B cell (primary cell): ENCODE measurements at places on chromosomes 11 and 22. TPM values are rescaled to one million over a fixed set of nuclear protein-coding genes. Genes with fewer than 3 reads are reported as not detected.

Gene FOXR1
- polyA plus RNA-seq: not detected in 2 replicates

Gene SEC14L3
- not detected in 2 replicates for polyA plus RNA-seq

Gene AIFM3
- 6.0 and 7.5 TPM in 2 replicates for polyA plus RNA-seq

Gene YIF1A
- polyA plus RNA-seq: 65.8 and 95.0 TPM in 2 replicates

Gene HNRNPUL2
- 14.6 and 15.7 TPM in 2 replicates for polyA plus RNA-seq

Gene XNDC1N
- 5.8 and 6.6 TPM in 2 replicates for polyA plus RNA-seq

Gene PGM2L1
- 1.4 and 1.6 TPM in 2 replicates for polyA plus RNA-seq

Gene CATSPERZ
- polyA plus RNA-seq: 0.39 TPM in 1 of 2 replicates, not detected in the other

Gene APOL5
- not detected in 2 replicates for polyA plus RNA-seq

Gene TESMIN
- 0.79 and 3.2 TPM in 2 replicates for polyA plus RNA-seq

- H3K27ac ChIP-seq: no peak overlapping the region
- no peaks in the 10 kb centered on the region for H3K4me1 ChIP-seq
- no peaks in the 10 kb centered on the region for H3K27me3 ChIP-seq
- H3K36me3 ChIP-seq: no peaks in the 10 kb centered on the region
- DNase-seq: no peak
Observed at GRCh38 chr11:95912902-95913560, 10.9 kb downstream of the MTMR2 start.

DNA sequence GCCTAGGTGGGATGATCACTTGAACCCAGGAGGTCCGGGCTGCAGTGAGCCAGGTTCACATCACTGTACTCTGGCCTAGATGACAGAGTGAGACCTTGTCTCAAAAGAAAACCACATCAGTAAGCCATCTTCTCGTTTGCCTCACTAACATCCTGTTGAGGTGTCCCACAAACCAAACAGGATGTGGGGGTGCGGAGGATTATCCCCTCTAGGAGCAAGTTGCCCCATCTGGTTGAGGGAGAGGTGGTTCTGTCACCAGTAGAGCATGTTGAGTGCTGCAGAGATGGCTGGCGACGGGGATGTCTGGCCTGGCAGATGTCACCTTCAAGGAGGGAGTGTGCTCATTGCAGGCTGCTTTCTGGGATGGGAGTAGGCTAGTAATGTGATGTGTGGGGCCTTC, 72.4 kb downstream of the ZNRF3 start:
- no peak overlapping the region for H3K4me3 ChIP-seq
- peak; percentile 31 for DNase-seq
- H3K27ac ChIP-seq: no peak overlapping the region
- H3K4me1 ChIP-seq: peaks cover 12% of the 10 kb centered on the region

- no peak overlapping the region for H3K4me3 ChIP-seq
- H3K27me3 ChIP-seq: peaks cover 34% of the 10 kb centered on the region
- no peak overlapping the region for H3K27ac ChIP-seq
- DNase-seq: no peak
- H3K4me1 ChIP-seq: no peaks in the 10 kb centered on the region
- H3K36me3 ChIP-seq: no peaks in the 10 kb centered on the region
Observed at GRCh38 chr11:74683941-74684481, 47.2 kb downstream of the CHRDL2 start.

DNA sequence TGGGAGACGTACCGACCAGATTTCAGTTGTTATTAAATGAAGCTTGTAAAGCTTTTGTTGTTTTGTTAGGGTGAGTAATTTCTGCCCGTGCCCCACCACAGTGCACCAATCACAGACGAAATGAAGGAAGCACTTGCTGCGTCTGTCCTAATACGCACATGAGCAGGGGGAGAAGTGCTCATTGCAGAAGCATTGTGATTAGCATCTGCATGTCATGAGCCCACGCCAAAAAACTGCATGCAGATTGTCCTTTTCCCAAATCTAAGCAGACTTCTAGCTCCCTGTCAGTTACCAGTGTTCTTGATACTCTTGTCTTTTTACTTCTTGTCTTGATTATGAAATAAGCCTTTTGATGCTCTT, 15.5 kb downstream of the RBX1 start:
- no peaks in the 10 kb centered on the region for H3K27me3 ChIP-seq
- no peak overlapping the region for H3K4me3 ChIP-seq
- H3K27ac ChIP-seq: no peak overlapping the region

DNA sequence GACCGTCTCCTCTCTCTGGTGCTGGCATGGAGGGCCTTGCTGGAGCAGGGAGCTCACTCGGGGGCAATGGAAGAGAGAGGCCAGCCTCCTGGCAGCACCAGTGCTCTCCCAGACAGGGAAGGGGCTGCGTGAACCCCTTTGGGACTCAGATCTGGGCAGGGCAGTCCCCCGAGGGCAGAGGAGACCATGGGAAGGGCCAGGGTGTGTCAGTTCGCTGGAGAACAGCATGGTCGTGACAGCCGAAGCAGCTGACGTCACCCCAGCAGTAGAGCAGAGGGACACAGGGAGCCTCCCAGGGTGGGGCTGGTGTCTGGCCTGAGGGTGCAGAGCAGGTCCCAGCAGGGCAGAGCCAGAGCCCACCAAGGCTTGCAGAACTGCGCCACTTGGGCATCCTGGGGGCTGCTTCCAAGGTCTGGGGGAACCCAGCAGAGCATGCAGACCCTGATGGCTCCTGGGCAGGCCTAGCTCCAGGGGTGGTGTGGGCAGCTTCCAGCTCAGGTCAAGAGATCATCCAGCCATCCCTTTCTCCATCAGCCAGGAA, 71.0 kb upstream of the KCNQ1OT1 start:
- no peak overlapping the region for H3K27ac ChIP-seq
- no peak overlapping the region for H3K4me3 ChIP-seq
- H3K27me3 ChIP-seq: no peaks in the 10 kb centered on the region
- DNase-seq: no peak
- H3K4me1 ChIP-seq: no peaks in the 10 kb centered on the region

DNA sequence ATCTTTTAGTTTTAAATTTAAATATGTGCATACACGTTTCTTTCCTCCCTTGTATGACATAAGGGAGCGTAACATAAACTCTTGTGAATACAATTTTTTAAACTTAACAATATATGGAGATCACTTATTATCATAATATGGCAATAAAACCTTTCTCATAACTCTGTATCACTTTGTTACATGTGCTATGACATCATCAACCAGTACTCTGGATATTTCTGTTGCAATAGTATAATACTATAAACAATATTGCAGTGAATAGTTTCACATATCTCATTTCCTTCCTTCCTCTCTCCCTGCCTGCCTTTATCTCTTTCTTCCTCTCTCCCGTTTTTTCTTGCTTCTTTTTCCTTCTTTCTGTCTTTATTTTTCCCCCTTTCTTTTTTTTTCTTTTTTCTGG, 1278.0 kb upstream of the CNTN5 start:
- no peak overlapping the region for H3K27ac ChIP-seq
- DNase-seq: no peak
- no peaks in the 10 kb centered on the region for H3K36me3 ChIP-seq
- no peak overlapping the region for H3K4me3 ChIP-seq
- H3K27me3 ChIP-seq: no peaks in the 10 kb centered on the region

- H3K4me3 ChIP-seq: no peak overlapping the region
- H3K36me3 ChIP-seq: no peaks in the 10 kb centered on the region
- H3K4me1 ChIP-seq: peaks cover 39% of the 10 kb centered on the region
- peak overlapping the region; percentile 2 for H3K27ac ChIP-seq
Observed at GRCh38 chr22:39458444-39459083, 1.8 kb downstream of the MGAT3 start.

- DNase-seq: no peak
- H3K4me3 ChIP-seq: no peak overlapping the region
- H3K36me3 ChIP-seq: peaks cover 74% of the 10 kb centered on the region
Observed at GRCh38 chr11:73396985-73397384, 20.8 kb downstream of the RELT start.

DNA sequence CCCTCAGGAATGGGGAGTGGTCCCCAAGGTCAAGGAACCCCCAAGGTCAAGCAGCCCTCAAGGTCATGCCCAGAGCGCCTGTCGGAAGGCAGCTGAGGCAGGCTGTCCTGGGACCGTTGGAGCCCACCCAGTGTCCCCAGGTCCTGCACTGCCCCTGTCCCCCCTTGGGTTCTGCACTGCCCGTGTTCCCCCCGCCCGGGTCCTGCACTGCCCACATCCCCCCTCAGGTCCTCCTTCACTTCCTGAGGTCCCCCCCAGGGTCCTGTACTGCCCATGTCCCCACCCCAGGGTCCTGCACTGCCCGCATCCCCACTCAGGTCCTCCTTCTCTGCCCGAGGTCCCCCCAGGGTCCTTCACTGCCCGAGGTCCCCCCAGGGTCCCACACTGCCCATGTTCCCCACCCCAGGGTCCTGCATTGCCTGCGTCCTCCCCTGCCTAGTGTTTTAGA, 1073.0 kb downstream of the BRD1 start:
- H3K4me3 ChIP-seq: no peak overlapping the region
- no peak overlapping the region for H3K27ac ChIP-seq
- DNase-seq: no peak
- H3K4me1 ChIP-seq: no peaks in the 10 kb centered on the region
- no peaks in the 10 kb centered on the region for H3K36me3 ChIP-seq
- no peaks in the 10 kb centered on the region for H3K27me3 ChIP-seq

DNA sequence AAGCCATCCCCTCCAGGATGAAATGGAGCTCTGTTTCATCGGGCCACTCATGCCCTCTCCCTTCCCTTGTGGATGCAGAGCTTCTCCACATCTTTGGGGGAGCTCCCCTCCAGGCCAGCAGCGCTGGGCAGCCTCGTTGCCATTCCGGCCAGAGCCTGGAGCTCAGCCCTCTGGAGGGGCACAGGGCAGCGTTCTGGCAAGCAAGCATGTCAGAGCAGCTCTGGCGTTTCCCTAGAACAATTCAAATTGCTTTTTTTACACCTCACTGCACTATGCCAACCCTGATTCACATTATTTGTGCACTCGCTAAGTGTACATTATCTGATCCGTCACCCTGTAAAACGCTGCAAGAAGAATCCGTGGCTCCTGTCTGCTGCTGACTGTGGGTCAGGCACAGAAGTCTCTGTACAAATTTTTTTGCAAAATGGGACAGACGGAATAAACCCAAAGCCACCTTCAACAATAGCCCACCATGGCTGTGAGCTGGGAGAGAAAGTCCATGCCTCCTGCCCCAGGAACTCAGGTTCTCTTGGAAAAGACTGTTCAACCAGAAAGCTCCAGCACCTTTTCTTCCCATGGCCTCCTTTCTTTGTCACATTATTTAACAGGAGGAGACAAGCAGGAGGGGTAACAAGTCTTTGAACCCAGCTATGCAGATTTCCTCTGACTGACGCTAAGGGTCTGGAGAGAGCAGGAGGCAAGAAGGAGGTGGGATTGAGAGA, 139.5 kb upstream of the CADM1 start:
- H3K4me3 ChIP-seq: no peak overlapping the region
- no peak for DNase-seq
- no peaks in the 10 kb centered on the region for H3K36me3 ChIP-seq

- no peak overlapping the region for H3K27ac ChIP-seq
- no peaks in the 10 kb centered on the region for H3K36me3 ChIP-seq
- DNase-seq: no peak
- peaks cover 10% of the 10 kb centered on the region for H3K4me1 ChIP-seq
- H3K27me3 ChIP-seq: no peaks in the 10 kb centered on the region
Observed at GRCh38 chr11:95725196-95725595, 64.4 kb downstream of the FAM76B start.

- no peaks in the 10 kb centered on the region for H3K27me3 ChIP-seq
- H3K27ac ChIP-seq: no peak overlapping the region
- H3K4me3 ChIP-seq: no peak overlapping the region
- H3K4me1 ChIP-seq: no peaks in the 10 kb centered on the region
- no peaks in the 10 kb centered on the region for H3K36me3 ChIP-seq
Observed at GRCh38 chr22:23684026-23684425, 6.8 kb upstream of the RGL4 start.

DNA sequence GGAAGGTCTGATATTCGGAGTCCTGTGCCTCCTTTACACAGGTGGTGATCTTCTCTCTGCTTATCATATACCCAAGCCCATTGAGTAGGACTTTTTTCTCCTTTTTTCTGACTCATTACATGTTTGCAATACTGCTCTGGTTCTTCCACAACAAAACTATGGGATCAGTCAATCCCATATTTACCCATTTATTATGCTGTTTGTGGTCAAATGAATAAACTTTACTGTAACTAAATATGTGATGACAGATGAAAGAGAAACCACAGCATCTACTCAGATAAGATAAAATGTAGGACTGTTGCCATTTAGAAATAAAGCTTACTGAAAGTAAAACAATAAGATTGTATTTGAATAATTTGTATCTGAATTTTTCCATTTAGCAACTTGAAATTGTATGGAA, 958.7 kb upstream of the FAT3 start:
- H3K4me1 ChIP-seq: no peaks in the 10 kb centered on the region
- no peak overlapping the region for H3K27ac ChIP-seq
- no peak for DNase-seq
- H3K27me3 ChIP-seq: no peaks in the 10 kb centered on the region
- no peaks in the 10 kb centered on the region for H3K36me3 ChIP-seq

GRCh38 chr11:47572715-47573255, 6.0 kb downstream of the KBTBD4 start:
- H3K4me3 ChIP-seq: no peak overlapping the region
- no peaks in the 10 kb centered on the region for H3K36me3 ChIP-seq
- H3K27ac ChIP-seq: no peak overlapping the region
- H3K4me1 ChIP-seq: peaks cover 7% of the 10 kb centered on the region

DNA sequence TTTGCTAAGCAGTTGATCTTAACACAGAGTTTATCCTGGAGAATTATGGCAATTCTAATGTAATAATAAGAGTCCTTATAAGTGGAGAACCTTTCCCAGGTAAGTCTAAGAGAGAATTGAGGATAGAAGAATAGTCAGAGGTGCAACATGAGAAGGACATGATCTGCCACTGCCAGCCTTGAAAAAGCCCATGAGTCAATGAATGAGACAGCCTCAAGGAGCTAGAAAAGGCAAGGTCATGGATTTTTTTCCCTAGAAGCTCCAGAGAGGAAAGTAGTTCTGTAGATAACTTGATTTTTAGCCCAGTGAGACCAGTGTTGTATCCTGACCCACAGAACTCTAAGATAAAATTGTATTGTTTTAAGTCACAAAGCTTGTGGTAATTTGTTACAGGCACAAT, 16.9 kb downstream of the MS4A6A start:
- no peak overlapping the region for H3K4me3 ChIP-seq
- no peak overlapping the region for H3K27ac ChIP-seq
- no peaks in the 10 kb centered on the region for H3K36me3 ChIP-seq

DNA sequence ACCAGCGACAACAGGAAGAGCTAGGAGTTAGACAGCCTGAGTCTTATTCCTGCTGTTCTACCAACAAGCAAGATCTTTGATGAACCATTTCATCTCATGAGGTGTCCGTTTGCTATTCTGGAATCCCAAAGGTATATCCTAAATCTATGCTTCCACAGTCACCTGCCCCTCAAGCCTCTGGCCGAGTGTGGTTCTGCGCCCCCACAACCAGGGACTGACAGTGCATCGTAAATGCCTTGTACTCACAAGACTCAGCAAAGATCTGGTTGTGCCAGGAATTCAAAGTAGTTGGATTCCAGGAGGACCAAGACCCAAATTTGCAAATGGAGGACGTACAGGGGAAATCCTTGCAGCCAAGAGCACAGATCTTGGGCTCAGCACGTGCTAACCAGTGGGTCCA, 47.5 kb upstream of the JAM3 start:
- H3K4me3 ChIP-seq: no peak overlapping the region
- H3K27me3 ChIP-seq: no peaks in the 10 kb centered on the region
- no peak for DNase-seq
- no peaks in the 10 kb centered on the region for H3K4me1 ChIP-seq
- no peaks in the 10 kb centered on the region for H3K36me3 ChIP-seq

GRCh38 chr11:126104420-126104819, 41.8 kb upstream of the CDON start:
- no peak overlapping the region for H3K27ac ChIP-seq
- H3K4me1 ChIP-seq: no peaks in the 10 kb centered on the region
- H3K36me3 ChIP-seq: no peaks in the 10 kb centered on the region
- no peak for DNase-seq
- no peak overlapping the region for H3K4me3 ChIP-seq

- no peak for DNase-seq
- H3K27ac ChIP-seq: no peak overlapping the region
- H3K4me3 ChIP-seq: no peak overlapping the region
- no peaks in the 10 kb centered on the region for H3K27me3 ChIP-seq
Observed at GRCh38 chr11:126791446-126791845, 209.1 kb downstream of the KIRREL3 start.
